Posterior vena cava (tissue), 2 donors: ENCODE measurements at places on chromosomes 16 and 17. TPM values are rescaled to one million over a fixed set of nuclear protein-coding genes. Genes with fewer than 3 reads are reported as not detected.

DNA sequence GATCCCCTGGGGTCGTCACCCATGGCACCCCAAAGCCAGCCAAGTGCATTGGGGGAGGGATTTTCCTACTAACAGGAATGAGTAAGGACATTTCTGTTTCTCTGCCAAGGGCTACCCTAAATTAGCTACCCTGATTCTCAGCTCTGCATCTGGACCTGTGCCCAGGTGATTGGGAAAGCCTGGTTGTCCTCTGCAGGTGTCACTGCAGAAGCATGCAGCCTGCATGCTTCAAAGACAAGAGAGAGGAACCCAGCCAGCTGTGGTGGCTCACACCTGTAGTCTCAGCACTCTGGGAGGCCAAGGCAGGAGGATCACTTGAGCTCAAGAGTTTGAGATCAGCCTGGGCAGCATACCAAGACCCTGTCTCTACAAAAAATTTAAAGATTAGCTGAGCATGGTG is 19.6 kb downstream of the BEAN1 start:
- no peak for DNase-seq

GRCh38 chr17:80890196-80890920 is 101.3 kb upstream of the CHMP6 start:
- DNase-seq: peak; percentile 78

GRCh38 chr17:73863761-73864535 is 219.7 kb upstream of the SDK2 start:
- DNase-seq: no peak

The LPO gene
- total RNA-seq: not detected

The KRT36 gene
- total RNA-seq: not detected
